ENCODE measurements at places on chromosomes 13 and 19.

DNA sequence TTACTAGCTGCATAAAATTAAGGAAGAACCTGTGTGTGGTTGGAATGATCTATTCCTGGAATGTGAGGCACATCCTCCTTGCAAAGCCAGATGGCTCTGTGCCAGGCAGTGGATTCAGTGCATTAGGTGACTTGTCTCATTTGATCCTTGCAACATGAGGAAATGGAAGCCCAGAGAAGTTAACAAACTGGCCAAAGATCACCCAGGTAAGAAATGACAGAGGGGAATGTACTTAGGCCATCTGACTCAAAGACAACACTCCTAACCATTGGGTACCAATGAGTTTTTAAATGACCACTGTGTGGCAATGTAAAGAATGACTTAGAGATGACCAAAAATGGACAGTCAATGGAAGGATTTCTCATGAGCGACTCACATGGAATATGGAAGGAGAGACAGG is 114.2 kb upstream of the RXFP2 start:
- DNase-seq, result no peak

DNA sequence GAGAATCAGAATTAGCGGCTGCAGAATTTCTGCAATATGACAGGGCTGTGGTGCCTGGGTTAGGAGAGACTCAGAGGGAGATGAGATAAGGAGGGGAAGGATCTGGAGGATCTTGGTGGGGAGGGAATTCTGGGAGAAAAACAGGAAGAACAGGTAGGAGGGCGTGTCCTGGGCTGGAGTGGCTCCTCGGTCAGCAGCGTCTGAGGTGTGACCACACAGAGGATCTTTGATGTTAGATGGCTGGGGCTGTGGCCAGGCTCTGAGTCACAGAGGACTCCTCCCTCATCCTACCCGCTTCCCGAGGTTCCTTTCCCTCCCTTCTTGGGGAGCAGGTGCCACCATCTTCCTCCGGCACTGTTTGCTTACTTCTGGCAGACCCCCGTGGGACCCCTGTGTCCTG is 6.4 kb upstream of the KLK6 start:
- DNase-seq, result no peak

- DNase-seq, result no peak
Observed at GRCh38 chr13:114062754-114063153, 69.7 kb downstream of the RASA3 start.

DNA sequence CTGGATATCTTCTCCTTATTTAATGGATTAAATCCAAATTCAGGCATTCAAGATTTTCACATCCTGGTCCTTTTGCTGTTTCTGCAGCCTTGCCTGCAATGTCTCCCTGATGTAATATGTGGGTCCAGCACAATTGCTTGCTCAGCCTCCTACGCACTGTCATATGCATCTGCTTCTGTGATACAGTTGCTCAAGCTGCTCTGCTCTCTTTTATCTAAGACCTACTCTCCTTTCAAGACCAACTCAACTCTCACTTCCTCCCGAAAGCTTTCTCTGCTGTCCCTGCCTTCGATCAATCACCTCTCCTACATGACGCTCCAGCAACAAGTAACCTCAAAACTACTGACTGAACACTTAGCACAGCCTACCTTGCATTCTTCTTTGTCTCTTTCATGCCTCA is 138.2 kb downstream of the DCLK1 start:
- DNase-seq, result no peak

- DNase-seq, result peak; percentile 21
Observed at GRCh38 chr19:19642506-19643157, 825 bp downstream of the GMIP start.

DNA sequence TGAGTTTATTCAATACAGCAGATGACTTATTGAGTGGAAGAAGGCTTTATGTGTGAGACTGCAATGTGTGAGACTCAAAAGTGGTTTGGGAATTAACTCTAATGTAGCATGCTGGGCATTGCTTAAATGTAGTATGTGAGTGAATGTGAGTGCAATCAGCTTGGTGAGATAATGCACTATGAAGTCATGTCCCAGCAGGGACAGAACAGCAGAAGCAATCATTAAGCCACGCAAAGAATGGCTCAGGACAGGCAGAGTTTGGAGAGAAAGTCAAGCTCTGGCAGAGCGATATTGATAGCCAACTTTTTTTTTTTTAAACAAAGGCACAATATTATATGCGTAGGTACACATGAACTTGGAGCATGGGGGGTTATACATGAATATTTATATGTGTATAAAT is 597.7 kb downstream of the GPC6 start:
- no peak for DNase-seq

DNA sequence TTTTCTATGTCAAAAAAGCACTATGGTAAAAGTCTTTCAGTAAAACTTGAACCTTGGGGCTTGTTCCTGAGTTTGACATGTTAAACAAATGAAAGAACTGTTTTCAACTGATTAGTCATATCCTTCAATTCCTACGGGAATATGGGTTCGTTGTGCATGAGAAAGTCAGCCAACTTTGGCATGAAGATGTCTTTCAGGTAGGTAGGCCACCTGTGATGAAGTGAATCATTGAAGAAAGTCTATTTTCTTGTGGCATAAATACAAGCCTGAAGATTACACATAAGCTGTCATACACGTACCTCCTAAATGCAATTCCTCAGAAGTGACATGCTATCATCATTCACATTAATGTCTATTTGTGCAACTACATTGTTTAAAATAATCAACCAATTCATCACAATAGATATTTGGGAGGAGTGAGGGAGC is 513.0 kb downstream of the IRS2 start:
- no peak for DNase-seq

DNA sequence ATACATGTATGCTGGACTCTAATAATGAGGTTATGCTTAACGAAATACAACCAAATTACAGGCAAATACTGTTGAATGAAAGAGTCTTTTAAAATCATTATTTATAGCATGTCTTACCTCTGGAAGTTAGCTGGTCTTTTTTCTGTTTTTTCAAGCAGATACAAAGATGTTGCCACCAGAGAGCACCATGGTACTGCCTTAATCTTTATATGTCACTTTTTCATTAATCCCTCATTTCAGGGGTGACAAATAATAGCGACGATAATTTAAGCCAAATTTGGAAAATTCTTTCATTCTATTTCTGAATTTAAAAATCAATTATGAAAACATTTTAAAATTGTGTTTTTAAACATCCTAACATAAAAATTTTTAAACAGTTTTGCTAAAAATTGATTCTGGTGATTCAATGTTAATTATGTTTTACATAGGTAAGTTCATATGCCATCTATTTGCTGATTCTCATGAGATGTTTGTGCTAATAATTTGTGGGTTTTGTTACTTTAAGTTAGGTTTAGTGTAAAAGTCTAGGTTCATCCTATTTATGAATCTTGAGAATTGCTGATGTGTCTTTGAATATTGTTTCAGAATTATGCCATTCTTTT is 379.3 kb upstream of the SGCG start:
- DNase-seq, result peak; percentile 57

GRCh38 chr13:75202981-75203380 is 279.0 kb downstream of the TBC1D4 start:
- DNase-seq, result no peak

DNA sequence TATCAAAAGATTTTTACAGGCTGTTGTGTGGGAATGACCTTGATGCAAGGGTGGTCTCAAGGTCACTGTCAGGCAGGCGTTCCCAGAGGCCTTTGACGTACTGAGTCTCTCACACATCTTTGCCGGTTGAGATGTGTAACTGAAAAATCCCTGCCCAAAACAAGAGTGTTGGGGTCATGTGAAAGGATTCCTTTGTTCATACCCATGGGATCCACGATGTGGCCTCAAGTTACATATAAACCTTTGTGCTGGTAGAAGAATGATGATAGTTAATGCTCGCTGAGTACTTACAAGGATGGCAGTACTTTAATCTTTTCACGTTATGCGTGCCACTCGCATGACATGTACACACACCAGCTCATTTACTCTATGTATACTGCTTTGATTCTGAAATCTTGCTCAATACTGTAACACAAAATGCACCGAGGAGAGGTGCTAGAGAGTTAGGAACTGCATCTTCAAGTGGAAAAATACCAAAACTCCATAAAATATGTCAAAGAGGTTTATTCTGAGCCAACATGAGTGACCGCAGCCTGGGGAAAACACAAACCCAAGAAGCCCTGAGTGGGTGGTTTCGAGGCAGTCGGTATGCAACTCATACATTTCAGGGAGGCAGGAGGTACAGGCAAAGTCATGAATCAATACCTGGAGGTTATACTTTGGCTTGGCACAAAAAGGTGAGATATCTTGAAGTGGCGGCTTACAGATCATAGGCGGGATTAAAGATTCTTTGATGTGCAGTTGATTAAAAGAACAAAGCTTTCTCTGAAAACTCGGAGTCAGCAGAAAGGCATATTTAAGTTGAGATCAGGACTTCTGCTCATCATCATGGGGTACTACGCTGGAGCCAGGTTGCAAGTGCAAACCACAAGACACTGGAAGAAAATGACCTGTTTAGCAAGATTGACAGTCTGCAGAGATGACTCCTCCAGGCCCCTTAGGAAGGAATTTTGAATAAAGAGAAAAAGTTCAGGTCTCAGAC is 87.4 kb upstream of the ARHGEF7 start:
- DNase-seq, result peak; percentile 80

DNA sequence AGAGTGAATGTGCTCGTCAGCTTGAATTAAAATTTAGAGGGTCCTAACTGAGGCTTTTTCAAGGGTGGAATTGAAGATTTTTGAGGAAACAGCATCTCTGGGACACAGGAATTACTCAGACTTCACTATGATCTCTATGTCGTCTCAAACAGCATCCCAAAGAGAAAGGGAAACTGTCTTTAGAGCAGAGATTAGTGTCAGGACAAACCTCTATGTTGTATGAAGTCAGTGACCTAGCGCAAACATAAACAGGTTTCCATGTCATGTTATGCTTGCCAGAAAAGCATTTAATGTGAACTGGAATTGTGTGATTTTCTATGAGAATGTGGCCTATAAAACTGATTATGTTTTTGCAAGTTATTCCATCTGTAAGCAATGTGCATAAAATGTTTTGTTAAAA is 573.7 kb downstream of the GPC6 start:
- no peak for DNase-seq

DNA sequence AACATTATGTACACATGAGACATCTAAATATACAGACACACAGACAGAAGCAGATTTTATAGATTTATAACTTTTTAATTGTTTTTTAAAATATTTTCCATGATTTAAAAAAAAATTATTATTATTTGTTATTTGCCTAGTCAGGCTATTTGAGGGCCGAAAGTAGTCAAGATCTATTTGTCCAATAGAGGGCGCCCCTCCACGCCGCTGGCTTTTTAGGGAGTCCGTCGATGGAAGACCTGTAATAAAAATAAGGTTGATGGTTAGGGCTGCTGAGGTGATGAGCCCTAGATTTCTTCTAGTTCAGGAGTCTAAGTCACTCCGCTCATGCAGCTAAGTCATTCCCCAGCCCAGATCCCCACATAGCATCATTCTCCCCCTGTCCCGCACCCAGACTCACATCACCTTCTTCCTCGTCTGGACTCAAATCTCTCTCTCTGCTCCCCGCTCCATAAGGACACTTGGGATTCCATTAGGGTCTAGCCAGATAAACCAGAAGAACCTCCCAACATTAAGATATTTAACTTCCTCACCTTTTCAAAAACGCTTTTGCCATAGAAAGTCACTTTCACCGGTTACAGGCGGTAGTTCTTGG is 33.9 kb upstream of the CEACAM21 start:
- peak; percentile 64 for DNase-seq

Measured in SK-MEL-5 (cell line).